ENCODE measurements at places on chromosomes 12 and 14.

DNA sequence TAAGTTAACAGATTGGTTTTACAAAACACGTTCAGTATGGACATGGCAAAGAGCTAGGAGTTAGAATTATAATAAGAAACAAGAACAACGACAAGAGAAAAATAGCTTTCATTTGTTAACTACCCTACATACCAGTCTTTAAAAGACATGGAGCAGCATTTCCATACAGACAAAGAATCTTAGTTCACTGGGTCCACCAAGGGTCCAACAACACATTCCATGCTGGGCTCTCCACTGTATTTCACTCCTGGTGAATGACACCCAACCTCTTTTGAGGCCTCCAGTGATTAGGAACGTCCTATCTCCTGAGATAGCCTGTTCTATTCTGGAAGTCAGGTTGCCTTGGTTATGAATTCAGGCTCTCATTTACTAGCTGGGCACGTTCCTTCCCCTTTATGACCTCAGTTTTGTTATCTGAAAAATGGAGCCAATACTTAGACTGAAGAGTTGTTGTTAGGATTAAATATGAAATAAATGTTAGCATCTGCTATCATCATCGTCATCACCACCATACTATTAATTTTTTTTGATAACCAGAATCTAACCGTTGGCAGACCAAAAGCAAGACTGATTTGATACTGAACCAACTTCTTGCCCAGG, 37.7 kb downstream of the C12orf75 start:
- DNase-seq = no peak

- no peak for DNase-seq
Measured at GRCh38 chr12:1695886-1696670, 5.2 kb downstream of the ADIPOR2 start.

- DNase-seq = no peak
Measured at GRCh38 chr12:72035625-72036024, 97.0 kb downstream of the TPH2 start.

- DNase-seq = no peak
Measured at GRCh38 chr14:97390096-97390724, 593.0 kb downstream of the VRK1 start.

DNA sequence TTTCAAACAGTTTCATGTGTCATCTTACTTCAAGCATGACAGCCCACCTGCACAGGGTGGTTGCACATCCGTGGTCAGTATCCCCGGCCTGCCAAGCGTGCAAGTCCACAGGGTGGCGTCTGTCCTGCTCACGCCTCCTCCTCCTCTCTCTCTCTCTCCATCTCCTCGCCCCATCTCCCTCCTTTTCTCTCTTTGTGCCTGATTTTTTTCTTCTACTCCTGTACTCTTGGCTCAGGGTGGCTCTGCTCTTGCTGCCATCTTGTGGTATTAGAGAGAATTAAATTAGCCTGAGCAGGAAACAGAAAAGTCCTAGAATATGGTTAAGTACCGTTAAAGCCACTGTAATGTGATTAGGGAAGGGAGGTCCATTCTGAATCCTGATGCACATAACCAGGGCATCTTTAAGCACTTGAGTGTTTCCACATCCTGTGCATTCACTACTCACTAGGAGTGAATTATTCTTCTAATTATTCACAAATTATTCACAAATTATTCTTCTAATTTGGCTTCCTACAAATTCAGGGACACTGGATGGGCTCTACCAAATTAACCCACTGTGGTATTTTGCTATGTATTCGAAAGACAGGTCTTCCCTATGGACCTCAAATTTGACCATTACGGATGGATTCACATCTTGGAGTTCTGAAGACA, 25.5 kb upstream of the DTX1 start:
- DNase-seq = no peak

DNA sequence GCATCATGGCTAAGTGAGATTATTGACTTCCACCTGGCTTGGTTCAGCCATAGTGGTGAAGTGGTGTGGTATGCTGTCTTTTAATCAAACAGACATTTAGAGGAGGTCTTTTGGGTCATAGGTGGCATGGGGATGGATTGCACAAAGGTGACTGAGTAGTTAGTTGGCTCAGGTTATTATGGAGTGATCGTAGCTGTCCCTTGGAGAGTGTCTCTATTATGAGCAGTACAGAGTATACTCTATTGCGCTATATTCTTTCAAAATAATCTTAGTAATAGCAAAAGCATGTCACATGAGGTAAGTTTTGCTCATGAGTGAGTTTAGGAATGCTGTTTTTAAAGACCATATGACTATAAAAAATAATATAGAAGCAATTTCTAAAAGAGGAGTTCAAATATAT, 60.4 kb downstream of the RASSF8 start:
- DNase-seq = no peak

GRCh38 chr12:94707892-94708291, 57.5 kb upstream of the TMCC3 start:
- no peak for DNase-seq

GRCh38 chr14:74974364-74975058, 19.1 kb upstream of the PGF start:
- no peak for DNase-seq

- DNase-seq = no peak
Measured at GRCh38 chr14:20302042-20302755, 3.6 kb downstream of the TTC5 start.

DNA sequence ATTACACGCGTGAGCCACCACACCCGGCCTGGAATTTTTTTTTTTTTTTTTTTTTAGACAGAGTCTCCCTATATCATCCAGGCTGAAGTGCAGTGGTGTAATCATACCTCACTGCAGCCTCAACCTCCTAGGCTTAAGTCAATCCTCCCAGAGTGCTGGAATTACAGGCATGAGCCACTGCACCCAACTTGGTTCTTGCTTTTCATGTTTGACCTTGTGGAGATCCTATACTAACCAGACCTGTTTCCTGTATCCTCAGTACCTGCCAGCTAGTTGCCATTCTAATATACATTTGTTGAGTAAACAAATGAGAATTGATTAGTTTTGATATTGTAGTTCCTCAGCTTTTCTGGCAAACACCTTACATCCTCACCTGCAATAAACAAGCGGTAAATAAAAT, 3.2 kb upstream of the VSIG10 start:
- DNase-seq = no peak

GRCh38 chr12:76274420-76275083, 73.7 kb downstream of the BBS10 start:
- DNase-seq = no peak

GRCh38 chr14:33792720-33793368, 158.0 kb downstream of the EGLN3 start:
- DNase-seq = peak; percentile 92

GRCh38 chr12:1607940-1608712, 13.7 kb upstream of the FBXL14 start:
- DNase-seq = no peak

- peak; percentile 25 for DNase-seq
Measured at GRCh38 chr14:24159777-24160498, 1.1 kb upstream of the IRF9 start.

Data from posterior cingulate gyrus (tissue), 11 donors.